WTC11 (cell line): ENCODE measurements at places on chromosomes 4 and X.

- DNase-seq = peak; percentile 80
These were observed at the start of gene AREG for GRCh38 chr4:74444891-74445642. TSS of gene AREG (plus strand) at chr4:74445136. CDS start at chr4:74445346, 210 bp downstream.

DNA sequence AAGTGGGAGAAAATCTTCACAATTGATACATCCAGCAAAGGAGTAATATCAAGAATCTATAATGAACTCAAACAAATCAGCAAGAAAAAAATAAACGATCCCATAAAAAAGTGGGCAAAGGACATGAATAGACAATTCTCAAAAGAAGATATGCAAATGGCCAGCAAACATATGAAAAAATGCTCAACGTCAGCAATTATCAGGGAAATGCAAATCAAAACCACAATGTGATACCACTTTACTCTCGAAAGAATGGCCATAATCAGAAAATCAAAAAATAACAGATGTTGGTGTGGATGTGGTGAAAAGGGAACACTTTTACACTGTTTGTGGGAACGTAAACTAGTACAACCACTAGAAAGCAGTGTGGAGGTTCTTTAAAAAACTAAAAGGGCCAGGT lies 114.3 kb upstream of the CCSER1 start:
- no peak for DNase-seq

GRCh38 chr4:23720556-23720955 lies 169.3 kb downstream of the PPARGC1A start:
- DNase-seq = no peak

GRCh38 chr4:166816890-166817289 lies 417.4 kb downstream of the SPOCK3 start:
- DNase-seq = no peak

- DNase-seq = no peak
These were observed 3.0 kb upstream of the SLC25A6 start for GRCh38 chrX:1394731-1395501.

GRCh38 chrX:97366237-97366636 lies 482.5 kb downstream of the RPA4 start:
- DNase-seq = no peak
